ENCODE measurements at places on chromosomes 12 and 14.

DNA sequence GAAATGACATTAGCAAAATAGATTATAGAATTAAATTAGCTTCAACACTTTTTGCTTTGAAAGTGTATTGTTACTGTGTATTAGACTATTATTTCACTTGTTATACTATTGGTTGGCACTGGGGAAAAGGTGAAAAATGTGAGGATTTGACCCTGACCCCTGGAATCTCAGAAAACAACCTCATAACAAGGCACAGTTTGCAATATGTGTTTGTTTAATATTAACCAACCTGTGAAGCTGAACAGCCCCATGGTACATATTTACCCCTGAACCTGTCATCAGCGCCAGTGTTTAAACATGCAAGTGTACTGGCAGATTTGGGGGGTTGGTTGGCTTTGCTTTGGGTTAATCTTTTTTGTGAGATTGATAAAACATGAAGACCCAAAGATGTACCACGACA is 11.7 kb downstream of the SLC38A4 start:
- DNase-seq = no peak

DNA sequence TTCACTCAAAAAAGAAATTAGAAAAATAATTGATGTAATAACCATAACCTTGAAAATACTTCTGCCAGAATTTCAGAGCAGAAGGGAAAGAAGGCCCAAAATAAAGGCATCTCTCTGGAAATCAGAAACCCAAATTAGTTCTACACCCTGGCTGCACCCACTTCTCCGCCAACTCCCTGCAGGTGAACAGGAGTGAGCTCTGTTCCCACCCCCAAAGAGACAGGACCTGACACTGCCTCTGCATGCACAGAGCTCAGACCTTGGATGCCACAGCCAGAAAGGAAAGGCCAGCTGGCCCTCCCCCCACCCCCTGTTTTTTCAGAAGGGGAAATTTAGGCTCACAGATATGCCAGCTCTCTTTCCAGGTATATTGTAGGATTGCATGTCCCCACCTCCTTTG is 228.2 kb downstream of the BCL11B start:
- no peak for DNase-seq

- no peak for DNase-seq
Measured at GRCh38 chr12:31783996-31784645, 55.3 kb upstream of the AMN1 start.

- peak; percentile 60 for DNase-seq
Measured at GRCh38 chr14:58151133-58152013, 640 bp downstream of the ARMH4 start.

- DNase-seq = no peak
Measured at GRCh38 chr14:44763356-44763755, 198.4 kb downstream of the KLHL28 start.
